Natural killer cell treated with Interleukin-12 subunit alpha and Interleukin-12 subunit beta and Interleukin-15 and Interleukin-18, amount 100 ng/mL, for 72 hours (primary cell): ENCODE measurements at places on chromosomes 1 and 21.

DNA sequence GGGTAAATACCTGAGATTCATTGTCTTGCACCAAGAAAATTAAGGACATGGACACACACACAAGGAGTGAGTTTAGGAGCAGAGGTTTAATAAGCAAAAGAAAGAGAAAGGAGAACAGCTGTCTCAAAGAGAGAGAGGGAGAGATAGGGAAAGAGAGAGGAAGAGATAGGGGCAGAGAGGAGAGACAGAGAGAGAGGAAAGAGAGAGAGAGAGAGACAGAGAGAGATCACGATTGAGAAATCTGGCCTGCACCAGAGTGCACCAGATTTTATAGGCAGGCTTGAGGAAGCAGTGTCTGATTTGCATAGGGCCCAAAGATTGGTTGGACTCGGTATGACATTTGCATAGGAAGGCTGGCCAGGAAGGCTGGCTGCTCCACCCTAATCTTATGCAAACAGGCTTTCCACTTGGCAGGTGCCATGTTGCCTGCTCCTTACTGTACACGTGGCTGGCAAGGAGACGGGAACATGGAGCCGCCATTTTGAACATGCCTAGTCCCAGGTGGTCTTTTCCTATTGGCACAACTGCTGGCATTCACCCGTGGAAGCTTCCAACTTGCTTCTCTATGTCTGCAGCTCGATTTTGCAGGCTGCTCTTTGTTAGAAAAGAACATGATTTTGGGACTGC, 419.9 kb downstream of the ZP4 start:
- no peak for DNase-seq

DNA sequence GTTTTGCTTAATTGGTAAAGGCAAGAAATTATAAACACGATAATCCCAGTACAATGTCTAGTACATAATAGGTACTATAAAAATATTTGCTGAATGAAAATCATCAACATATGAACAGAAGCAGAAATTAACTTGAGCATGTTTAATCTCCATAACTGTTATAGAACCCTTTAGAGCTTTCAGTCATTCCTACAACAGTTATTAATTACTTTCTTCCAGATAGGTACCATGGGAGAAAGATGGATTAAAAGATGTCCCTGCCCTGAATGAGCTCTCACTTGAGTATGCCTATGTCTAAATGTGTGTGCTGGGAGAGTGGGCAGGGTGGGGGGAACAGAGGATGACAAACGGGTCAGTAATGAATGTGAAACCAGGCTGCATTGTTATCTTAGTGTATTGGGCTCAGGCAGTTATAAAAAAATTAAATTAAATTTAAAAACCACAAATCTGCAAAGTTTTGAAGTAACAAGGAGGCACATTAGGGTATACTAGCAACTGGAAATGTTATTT, 2.4 kb downstream of the EPS15 start:
- DNase-seq, result no peak

GRCh38 chr1:109218516-109218915, 4.8 kb downstream of the SARS1 start:
- no peak for DNase-seq

- no peak for DNase-seq
These were observed 41.0 kb downstream of the GATAD2B start for GRCh38 chr1:153881751-153882150.

DNA sequence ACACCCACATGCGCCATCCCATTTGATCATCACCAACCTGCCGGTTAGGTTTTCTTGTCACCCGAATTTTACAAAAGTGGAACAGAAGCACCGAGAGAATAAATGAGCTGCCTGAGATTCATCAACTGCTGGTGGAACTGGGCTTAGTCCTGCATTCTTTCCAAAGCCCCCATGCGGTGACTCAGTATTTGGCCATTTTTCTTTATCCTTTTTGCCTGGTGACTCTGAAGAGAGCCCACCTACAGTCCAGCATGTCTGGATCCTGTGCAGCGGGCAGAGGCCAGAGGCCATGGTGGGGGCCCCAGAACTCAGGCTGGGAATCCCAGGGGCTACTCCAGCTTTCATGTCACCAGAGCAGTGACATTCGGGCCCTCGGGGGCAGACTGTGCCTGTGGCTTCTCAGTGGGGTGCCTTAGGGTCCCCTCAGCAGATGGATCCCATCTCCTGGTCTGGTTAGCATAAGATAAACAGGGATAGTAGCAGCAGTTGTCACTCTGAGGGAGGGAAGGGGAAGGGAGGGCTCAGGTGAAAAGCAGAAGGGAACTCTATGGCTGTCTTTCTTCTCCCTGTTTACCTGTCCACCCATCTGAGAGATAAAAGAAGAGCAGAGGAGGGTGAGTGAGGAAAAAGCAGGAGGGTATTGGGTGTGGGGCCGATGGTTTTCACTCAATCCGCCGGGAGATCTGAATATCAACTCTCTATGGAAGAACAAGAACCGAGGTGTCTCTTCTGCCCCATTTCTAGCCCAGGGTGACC, 63.2 kb downstream of the KIF26B start:
- DNase-seq, result no peak

GRCh38 chr1:62905309-62905708, 121.4 kb downstream of the ATG4C start:
- no peak for DNase-seq

DNA sequence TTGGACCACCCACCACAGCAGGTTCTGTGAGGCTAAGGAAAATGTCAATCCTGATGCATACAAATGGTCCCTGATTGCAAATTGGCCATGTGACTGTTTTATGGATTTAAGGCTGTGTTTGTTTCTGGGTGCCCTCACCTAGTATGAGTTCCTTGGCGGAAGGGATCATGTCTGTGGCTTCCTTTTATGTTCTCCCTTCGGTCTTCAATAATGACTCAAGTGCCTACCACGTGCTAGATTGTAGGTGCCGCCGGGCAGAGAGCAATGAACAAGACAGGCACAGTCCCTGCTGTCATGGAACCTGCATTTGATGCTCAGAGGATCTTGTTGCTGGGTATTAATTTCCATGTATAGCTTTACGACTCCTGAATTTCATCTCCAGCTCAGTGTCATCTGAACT, 9.8 kb upstream of the VWA5B1 start:
- no peak for DNase-seq

- no peak for DNase-seq
These were observed 52.7 kb upstream of the EIF4G3 start for GRCh38 chr1:21229246-21230000.

GRCh38 chr1:225449261-225449660, 21.4 kb upstream of the LBR start:
- DNase-seq, result no peak

DNA sequence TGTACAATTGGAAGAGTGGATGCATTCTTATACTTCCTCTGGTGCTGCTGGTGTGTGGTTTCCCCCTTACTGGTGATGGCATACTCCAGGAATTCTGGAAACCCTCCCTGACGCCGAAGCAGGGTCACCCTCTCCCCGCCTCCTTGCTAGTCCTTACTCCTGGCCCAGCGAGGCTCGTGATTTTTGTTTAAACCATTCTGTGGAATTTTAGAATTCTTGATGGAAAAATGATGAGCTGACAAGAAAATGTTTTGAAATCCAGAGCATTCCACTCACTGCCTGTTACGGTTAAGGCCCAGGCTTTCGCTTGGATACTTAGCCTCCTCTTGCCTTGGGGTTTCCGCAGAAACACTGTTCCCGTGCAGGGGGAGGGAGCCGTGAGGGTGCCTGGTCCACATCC, 41.1 kb downstream of the IL6R start:
- DNase-seq, result no peak

GRCh38 chr1:18004278-18004677, 103.3 kb upstream of the IGSF21 start:
- DNase-seq, result no peak

- peak; percentile 90 for DNase-seq
These were observed 11.4 kb downstream of the UBASH3A start for GRCh38 chr21:42414928-42415769.

DNA sequence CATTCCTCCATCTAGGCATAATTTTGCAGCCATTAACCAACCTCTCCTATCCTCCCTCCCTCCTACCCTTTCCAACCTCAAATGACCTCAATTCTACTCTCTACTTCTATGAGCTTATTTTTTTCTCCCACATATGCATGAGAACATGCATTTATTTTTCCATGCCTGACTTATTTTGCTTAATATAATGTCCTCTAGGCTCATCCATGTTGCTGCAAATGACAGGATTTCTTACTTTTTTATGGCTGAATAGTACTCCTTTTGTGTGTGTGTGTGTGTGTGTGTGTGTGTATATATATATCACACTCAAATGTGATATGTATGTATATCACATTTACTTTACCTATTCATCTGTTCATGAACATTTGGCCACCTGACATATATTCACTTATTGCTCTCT, 339.4 kb downstream of the SIPA1L2 start:
- DNase-seq, result no peak

- DNase-seq, result peak; percentile 23
These were observed 48.4 kb downstream of the B3GALT5 start for GRCh38 chr21:39661121-39661520.

DNA sequence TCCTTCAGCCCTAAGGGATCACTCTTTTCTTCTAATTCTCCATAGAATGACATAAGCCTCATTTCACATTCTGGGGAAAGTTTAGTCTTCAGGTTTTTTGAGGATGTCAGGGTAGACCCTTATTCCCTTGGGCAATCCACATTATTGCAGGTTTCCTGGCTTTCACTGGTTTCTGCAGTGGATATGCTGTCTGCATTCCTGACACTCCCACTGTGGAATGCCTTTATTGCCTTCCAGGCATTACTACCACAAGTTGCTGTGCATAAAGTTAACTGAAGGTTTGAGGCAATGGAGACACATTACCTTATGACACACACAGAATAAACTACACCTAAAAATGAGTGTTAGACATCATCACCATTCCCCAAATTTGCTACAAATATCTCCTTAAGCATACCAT, 12.7 kb downstream of the FASLG start:
- no peak for DNase-seq

GRCh38 chr1:186930238-186930637, 101.5 kb downstream of the PLA2G4A start:
- no peak for DNase-seq

GRCh38 chr1:247330548-247331171, 1.0 kb downstream of the ZNF496 start:
- no peak for DNase-seq

DNA sequence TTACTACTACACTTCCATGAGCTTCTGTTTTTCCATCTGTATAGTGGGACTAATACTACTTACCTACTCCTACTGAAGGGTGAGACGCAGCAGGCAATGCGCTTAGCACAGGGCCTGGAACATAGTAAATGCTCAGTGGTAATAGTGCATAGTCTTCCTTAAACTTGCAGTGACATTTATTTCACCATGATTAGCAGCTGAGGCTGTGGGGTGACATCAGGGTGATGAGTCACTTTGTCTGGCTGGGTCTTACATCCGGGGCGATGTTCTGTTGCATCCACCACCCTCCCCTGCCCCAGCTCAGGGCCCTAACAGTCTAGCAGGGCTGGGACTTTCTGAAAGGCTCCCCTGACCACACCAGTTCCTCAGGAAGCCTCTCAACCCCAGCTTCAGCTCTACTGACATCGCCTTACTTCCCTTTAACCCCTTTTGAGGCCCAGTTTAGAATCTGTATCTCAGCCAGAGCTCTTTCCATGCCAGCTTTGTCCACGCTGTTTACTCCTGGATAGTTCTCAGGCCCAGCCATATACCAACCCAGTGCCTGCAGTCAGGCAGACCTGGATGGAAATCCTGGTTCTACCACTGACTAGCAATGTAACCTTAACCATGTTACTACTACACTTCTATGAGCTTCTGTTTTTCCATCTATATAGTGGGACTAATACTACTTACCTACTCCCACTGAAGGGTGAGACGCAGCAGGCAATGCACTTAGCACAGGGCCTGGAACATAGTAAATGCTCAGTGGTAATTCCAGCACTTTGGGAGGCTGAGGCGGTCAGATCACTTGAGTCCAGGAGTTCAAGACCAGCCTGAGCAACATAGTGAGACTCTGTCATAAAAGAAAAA, 66.3 kb downstream of the CD58 start:
- DNase-seq, result peak; percentile 95

DNA sequence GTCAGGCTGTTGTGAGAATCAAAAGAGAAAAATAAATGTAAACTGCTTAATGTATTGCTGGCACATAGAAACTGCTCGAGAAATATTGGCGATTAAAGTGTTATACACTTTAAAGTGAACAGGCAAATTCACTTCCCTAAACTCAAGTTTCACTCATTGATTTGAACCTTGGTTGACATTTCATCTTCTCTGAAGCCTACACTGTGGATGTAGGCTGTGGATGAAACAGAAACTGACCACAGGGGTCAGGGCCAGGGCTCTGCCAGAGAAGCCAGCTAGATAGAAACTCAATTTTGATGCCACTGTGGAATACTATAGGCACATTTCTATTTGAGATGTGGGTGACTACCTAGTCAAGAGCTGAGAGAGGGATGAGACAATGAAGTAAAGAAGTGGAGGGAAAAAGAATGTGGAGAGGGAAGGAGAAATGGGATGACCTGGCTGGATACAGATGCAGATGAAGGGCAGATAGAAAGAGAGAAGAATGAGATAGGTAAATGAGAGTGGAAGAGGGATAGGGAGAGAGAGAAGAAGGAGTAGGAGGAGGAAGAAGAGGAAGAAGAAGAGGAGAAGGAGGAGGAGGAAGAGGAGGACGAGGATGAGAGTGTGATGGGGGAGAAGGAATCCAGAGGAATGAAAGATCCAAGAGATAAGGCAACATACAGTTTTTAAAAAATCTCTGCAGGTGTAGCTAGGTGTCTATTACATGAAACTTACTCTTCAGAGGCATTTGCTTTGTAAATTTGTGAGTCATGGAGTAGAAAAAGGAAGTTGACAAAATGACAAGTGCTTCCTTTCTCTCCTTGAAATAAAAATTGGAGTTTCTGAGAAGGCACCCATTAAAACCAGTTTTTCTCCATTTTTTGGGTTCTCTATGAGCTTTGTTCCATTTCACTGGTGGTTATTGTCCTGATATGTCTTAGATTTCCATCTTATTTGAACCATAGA, 17.4 kb upstream of the CD1D start:
- no peak for DNase-seq

GRCh38 chr1:231340328-231341013, 2.4 kb downstream of the SPRTN start:
- DNase-seq, result no peak

GRCh38 chr21:42085246-42086077, 14.3 kb downstream of the UMODL1 start:
- no peak for DNase-seq

- no peak for DNase-seq
These were observed 59.5 kb downstream of the KCNK1 start for GRCh38 chr1:233673261-233673946.

DNA sequence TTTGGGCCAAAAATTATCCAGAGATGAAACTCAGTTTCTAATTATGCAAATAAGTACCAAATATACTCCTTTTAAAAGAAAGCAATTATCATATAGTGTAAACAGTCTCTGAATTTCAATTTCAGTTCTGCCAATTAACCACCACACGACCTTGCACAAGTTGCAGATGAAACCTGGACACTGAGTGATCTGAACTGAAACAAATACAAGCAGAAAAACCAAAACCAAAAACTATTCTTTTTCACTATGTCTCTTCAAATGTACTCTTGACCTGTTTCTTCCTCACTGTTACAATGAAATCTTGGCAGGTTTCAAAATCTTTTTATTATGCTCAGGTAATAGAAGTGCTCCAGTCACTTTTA, 79.2 kb downstream of the TYW3 start:
- DNase-seq, result no peak
